ENCODE measurements at places on chromosomes 7 and 10. TPM values are rescaled to one million over a fixed set of nuclear protein-coding genes. Genes with fewer than 3 reads are reported as not detected.

DNA sequence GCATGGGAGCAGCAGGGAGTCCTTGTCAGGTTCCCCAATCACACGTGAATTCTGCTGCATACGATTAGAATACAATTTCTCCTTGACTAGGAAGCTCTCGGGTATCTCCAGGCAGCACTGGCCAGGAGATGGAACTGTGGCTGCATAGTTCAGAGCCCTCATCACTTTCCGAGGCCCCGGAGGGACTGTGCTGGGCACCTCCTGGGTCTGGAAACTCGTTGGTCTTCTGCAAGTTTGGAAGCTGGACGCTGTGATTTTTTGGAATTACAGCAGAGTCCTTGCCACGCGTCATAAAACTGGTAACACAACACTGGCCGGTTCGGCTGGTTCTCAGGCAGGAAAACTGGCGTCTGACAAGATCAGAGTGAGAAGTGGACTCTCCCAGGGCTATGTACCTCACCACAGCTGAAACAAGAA is 216.1 kb downstream of the CCDC3 start:
- DNase-seq: no peak

DNA sequence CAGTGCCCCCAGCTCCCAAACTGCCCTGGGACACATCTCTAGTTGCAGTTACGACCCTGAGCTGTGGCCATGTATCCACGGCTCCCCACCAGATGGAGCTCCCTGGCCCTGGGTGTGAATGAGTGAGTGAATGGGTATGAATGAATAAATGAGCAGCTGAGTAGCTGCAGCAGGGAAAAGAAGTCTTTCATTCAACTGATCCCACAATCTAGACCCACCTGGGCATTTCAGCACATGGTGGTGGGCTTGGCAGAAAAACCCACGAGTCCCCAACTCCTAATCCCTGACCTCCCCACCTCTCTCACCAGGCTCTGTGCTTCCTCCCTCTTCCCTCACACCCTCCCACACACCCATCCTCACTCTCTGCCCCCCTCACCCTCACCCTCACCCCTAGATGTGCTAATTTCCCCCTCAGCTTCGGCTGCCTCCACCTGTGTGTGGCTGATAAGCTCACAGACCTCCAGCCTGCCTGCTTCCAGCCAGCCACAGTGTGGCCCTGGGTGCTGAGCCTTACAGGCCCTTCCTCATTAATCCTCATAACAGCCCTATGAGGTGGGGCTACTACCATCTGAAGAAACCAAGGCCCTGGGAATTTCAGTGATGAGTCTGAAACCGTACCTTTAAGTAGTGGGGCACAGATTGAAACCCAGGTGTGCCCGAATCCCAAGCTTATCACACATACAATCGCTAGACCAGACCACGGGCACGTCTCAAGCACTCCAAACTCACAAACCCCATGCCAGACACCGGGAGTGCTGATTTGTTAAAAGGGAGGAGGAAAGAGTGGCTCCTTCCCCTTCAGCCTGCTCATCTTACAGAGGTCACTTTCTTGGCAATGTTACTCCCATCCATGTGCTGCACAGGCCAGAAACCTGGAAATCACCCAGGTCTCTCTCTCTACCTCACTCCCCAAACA is 2.2 kb upstream of the ATP6V1F start:
- DNase-seq: no peak

Gene CYP51A1
- total RNA-seq: 15.2 TPM

GRCh38 chr10:59903871-59904270 is 2.5 kb downstream of the CCDC6 start:
- DNase-seq: no peak

DNA sequence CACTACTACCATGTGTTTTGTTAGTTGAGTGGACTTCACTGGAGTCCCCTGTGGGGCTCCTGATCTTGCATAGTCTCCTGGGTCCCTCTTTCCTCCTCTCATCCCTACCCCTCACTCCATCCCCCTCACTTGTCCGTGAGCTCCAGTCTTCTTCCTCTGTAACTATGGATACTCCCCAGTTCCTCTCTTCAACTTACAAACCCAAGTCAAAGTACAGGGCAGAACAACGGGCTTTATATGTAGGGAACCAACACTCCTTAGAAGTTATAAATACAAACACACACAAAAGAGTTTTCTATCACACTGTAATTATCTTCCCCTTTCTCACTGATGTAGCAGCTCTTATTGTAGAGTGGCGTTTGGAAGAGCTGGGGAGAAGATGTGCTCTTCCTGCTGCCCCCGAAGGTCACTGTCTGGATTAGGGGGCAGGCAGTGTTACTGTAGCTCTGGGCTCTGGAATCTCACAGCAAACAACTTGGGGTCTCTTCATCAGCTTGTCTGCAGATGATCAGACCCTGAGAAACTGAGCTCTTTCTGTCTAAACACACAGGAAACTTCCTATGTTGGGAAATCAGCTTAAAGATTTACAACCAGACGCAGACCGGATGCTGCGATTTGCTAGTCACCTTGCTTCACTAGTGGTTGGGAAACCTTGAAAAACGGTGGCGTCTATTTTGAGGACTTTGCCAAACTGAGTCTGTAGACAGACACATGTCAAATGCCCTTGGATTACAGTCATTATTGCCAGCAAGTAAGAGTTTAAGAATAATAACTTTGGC is 13.6 kb downstream of the SNX10 start:
- no peak for DNase-seq

Gene ATG9B
- total RNA-seq: 29.3 TPM

- DNase-seq: no peak
Measured at GRCh38 chr10:124086787-124087671, 6.4 kb downstream of the CHST15 start.

Measured in CD4-positive, alpha-beta memory T cell (primary cell).